A549 treated with DMSO at 1 μM for 4 hours (cell line): ENCODE measurements at places on chromosomes 6 and 20. TPM values are rescaled to one million over a fixed set of nuclear protein-coding genes. Genes with fewer than 3 reads are reported as not detected.

The PGC gene
- total RNA-seq: not detected in 5 replicates

The EPB41L2 gene
- 35.5 to 45.3 TPM (median 42.9 TPM) in 5 replicates for total RNA-seq

The FLRT3 gene
- total RNA-seq: 1.5 to 2.5 TPM (median 1.9 TPM) in 5 replicates

The TGM3 gene
- total RNA-seq: 0.07 to 0.11 TPM (median 0.08 TPM) in 3 of 5 replicates, not detected in the others

The PPP1R16B gene
- 0.10 to 0.12 TPM (median 0.11 TPM) in 5 replicates for total RNA-seq

The HDGFL1 gene
- total RNA-seq: not detected in 5 replicates

The SOX18 gene
- 1.1 to 2.3 TPM (median 1.7 TPM) in 5 replicates for total RNA-seq

The FOXF2 gene
- 18.6 to 24.9 TPM (median 22.4 TPM) in 5 replicates for total RNA-seq

The ZNF311 gene
- 0.15 to 0.37 TPM (median 0.19 TPM) in 5 replicates for total RNA-seq

The SPATS1 gene
- not detected in 5 replicates for total RNA-seq

The GHRH gene
- total RNA-seq: not detected in 5 replicates

The FOXQ1 gene
- 2.5 to 4.6 TPM (median 4.1 TPM) in 5 replicates for total RNA-seq

The SLC44A4 gene
- 0.05 to 0.36 TPM (median 0.15 TPM) in 3 of 5 replicates, not detected in the others for total RNA-seq

The MPIG6B gene
- not detected in 5 replicates for total RNA-seq

The TUBB1 gene
- 0.02 TPM in 1 of 5 replicates, not detected in the others for total RNA-seq

The CAP2 gene
- 13.1 to 15.9 TPM (median 14.3 TPM) in 5 replicates for total RNA-seq

The ADGRB3 gene
- total RNA-seq: not detected in 5 replicates

The TEAD3 gene
- 4.2 to 6.2 TPM (median 5.7 TPM) in 5 replicates for total RNA-seq

The GRM1 gene
- 0.02 to 0.04 TPM (median 0.03 TPM) in 4 of 5 replicates, not detected in the other for total RNA-seq

The OLIG3 gene
- total RNA-seq: not detected in 5 replicates

The SLC16A10 gene
- total RNA-seq: 0.28 to 0.54 TPM (median 0.46 TPM) in 5 replicates

The STX11 gene
- 2.2 to 2.5 TPM (median 2.4 TPM) in 5 replicates for total RNA-seq

The CD93 gene
- total RNA-seq: not detected in 5 replicates

The PAK5 gene
- total RNA-seq: 0.02 TPM in 1 of 5 replicates, not detected in the others

The COL10A1 gene
- not detected in 5 replicates for total RNA-seq

The LAMA5 gene
- 250 to 425 TPM (median 380 TPM) in 5 replicates for total RNA-seq

The PNLDC1 gene
- 0.12 to 0.17 TPM in 2 of 5 replicates, not detected in the others for total RNA-seq

The SLC4A11 gene
- 5.3 to 7.2 TPM (median 6.2 TPM) in 5 replicates for total RNA-seq

The LAMA2 gene
- 0.26 to 0.70 TPM (median 0.51 TPM) in 5 replicates for total RNA-seq

The DLL1 gene
- total RNA-seq: 0.16 to 0.26 TPM (median 0.19 TPM) in 4 of 5 replicates, not detected in the other

The RAET1L gene
- total RNA-seq: 0.18 to 0.58 TPM (median 0.36 TPM) in 5 replicates

The CLIC5 gene
- not detected in 5 replicates for total RNA-seq

The WFDC5 gene
- not detected in 5 replicates for total RNA-seq

The ENPP3 gene
- total RNA-seq: not detected in 5 replicates

The RIPOR2 gene
- total RNA-seq: not detected in 5 replicates

The HRH3 gene
- not detected in 5 replicates for total RNA-seq

The MUC21 gene
- not detected in 5 replicates for total RNA-seq

The MAP3K5 gene
- total RNA-seq: 2.3 to 3.9 TPM (median 3.5 TPM) in 5 replicates

The CST7 gene
- not detected in 5 replicates for total RNA-seq

The COMMD7 gene
- 55.6 to 66.3 TPM (median 59.1 TPM) in 5 replicates for total RNA-seq

The SLC26A8 gene
- total RNA-seq: not detected in 5 replicates

The SASH1 gene
- 2.9 to 4.2 TPM (median 3.9 TPM) in 5 replicates for total RNA-seq

The SPATA25 gene
- 0.43 to 0.75 TPM (median 0.67 TPM) in 4 of 5 replicates, not detected in the other for total RNA-seq

The CST4 gene
- total RNA-seq: not detected in 5 replicates

The MOXD1 gene
- 1.5 to 2.4 TPM (median 2.0 TPM) in 5 replicates for total RNA-seq

The SNX21 gene
- 8.8 to 13.0 TPM (median 11.6 TPM) in 5 replicates for total RNA-seq

The BEND6 gene
- 0.71 to 1.7 TPM (median 1.3 TPM) in 5 replicates for total RNA-seq

The LPA gene
- total RNA-seq: 0.02 to 0.03 TPM in 2 of 5 replicates, not detected in the others

The IL17F gene
- total RNA-seq: not detected in 5 replicates

The UBR2 gene
- 5.7 to 8.5 TPM (median 7.8 TPM) in 5 replicates for total RNA-seq

The FUT9 gene
- not detected in 5 replicates for total RNA-seq

The SGK2 gene
- 5.4 to 7.2 TPM (median 7.2 TPM) in 5 replicates for total RNA-seq

The SLC35D3 gene
- 0.03 to 0.10 TPM (median 0.05 TPM) in 5 replicates for total RNA-seq

The JPH2 gene
- 0.77 to 1.2 TPM (median 1.1 TPM) in 5 replicates for total RNA-seq
